ENCODE measurements at places on chromosomes 3 and 15.

- no peak for DNase-seq
These were observed 41.6 kb downstream of the PYDC2 start for GRCh38 chr3:191502583-191502982.

GRCh38 chr3:72044231-72044855 is 259.4 kb upstream of the PROK2 start:
- no peak for DNase-seq

DNA sequence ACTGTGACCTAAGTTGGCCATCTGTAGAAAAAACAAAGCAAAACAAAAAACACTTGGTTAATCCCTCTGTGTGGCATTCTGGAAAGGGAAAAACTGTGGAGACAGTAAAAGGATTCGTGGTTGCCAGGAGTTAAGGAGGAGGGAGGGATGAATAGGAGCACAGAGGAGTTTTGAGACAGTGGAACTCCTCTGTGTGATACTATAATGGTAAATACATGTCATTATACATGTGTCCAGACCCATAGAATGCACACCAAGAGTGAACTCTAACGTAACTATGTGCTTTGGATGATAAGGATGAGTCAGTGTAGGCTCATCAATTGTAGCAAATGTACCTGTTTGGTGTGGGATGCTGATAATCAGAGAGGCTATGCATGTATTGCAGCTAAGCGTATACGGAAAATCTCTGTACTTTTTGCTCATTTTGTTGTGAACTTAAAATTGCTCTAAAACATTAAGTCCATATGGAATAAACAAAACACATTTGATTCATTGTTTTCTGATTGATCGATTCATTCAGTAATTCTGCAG is 33.4 kb downstream of the RAP2B start:
- no peak for DNase-seq

DNA sequence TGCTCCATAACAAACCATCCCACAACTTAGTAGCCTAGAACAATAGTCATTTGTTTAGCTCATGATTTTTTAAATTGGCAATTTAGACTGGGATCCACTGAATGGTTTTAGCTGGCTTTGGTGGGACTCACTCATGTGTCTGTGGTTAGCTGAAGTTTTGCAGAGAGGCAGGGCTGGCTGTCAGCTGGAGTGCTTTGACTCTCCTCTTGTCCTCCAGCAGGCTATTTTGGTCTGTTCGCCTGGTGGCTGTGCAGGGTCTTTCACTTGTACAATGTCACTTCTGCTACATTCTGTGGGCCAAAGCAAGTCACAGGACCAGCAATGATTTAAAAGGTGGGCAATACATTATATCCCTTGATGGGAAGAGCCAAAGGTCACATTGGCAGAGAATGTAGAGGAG is 1146.5 kb downstream of the ROBO2 start:
- no peak for DNase-seq

- no peak for DNase-seq
These were observed 8.8 kb downstream of the OIP5 start for GRCh38 chr15:41323611-41324010.

- DNase-seq: no peak
These were observed 36.1 kb downstream of the FBXL2 start for GRCh38 chr3:33313331-33313730.

DNA sequence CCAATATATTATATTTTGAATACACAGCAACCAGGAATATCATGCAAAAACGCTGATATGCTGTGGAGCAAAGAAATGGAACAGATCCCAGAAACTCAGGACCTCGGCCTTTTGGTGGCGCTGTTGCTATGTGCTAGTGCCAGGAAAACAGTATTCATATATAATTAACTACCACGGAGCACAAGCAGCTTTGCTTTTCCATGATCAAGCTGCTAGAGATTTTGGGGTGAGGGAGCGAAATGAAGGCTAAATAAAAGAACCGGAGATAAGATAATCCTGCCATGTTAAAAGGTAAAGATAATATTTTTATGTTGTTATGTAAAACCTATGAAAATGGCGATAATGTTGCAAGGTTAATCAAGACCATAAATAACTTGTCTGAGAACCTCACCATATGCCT is 157.7 kb upstream of the FAM3D start:
- no peak for DNase-seq

- DNase-seq: no peak
These were observed at the start of gene C2CD4B for GRCh38 chr15:62165104-62165792. C2CD4B (minus strand) TSS chr15:62165285; CDS start chr15:62164984, 301 bp downstream.

DNA sequence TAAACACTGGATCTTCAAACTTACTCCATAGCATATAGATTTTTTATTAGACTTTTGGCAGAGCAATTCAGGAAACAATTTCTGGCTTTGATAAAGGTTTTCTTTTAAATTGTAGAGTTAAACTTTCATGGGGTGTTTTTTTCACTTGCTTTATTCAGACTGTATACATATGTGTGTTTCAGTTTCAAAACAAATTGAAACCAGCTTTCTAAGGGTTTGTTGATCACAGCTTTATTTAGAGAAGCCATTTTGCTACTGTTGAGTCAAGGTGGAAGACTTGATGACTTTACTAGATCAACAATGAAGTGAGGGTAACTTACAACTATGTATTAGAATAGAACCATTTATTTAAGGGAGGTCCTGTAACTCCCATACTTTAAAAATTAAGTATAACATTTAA is 6.2 kb downstream of the UBE2E1 start:
- no peak for DNase-seq

DNA sequence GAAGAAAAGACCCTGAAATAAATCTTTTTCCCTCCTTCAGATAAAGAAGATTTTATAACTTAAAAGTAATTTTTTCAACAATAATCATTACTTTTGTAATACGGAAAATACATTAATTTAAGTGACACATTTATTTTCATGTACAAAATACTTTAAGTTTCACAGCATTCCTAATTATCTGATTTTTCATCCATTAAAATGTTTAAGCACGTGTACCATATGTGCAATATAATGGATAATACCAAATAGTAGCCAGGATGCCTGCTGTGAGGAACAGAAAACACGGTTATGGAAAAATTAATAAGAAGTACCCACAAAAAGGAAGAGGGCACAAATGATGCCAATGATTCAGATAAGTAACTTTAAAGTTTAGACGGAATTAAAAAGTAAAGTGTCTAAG is 33.5 kb downstream of the ADAM10 start:
- DNase-seq: no peak

DNA sequence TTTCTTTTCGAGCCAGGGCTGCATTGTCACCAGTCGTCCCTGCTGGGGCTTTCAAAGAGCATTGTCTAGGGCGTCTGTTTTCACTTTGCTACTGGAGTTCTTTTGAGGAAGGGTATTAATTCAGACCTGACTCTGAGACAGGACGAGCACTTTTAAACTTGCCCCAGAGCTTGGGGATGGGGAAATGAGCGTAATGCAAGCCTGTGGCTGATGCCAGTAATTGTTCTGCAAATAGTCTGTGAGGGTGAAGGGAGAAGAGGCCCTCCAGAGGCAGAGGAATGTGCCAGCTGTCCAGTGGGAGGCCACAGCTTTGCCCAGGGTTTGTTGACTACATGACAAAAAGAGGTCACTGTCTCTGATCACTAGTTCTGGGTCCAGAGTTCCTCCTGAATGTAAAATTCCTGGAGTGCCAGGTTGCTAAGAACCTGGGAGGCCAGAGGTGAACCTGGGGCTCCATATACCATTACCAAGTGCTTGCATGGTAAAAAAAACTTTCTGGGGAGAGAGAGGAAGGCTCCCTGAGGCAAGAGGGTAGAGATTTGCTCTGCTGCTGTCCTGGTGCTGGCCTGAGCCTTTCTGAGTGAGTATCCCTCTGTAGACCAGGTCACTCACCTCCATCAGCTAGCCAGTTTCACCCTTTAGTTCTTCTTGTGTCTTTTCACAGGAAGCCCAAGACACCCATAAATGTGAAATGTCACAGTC is 14.8 kb downstream of the EEFSEC start:
- no peak for DNase-seq

DNA sequence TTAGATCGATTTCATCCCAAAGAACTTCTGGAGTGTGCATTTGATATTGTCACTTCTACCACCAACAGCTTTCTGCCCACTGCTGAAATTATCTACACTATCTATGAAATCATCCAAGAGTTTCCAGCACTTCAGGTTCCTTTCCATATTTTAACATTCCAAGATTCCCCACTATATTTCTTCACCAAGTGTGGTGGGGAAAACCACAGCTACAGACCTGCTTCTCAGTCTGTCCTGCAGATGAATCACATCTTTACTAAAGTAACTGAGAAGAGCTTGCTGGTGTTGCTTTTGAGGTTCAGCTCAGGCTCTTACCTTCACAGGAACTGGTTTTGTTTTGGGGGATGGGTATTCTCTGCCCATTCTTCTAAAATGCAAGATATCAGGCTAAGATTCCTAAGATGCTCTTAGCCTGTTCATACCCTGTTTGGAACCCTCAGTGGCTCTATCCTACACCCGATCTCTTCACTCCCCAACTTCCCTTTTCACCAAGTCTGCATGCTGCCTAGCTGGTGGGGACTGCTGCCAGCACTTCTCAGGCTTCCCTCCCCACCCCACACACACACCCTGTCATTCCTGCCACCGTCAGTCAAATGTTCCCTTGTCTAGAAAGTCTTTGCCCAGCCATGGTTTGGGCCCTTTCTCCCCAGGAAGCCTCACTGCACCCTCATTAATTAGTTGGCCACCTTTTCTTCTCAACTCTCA is 30.8 kb downstream of the SRP14 start:
- no peak for DNase-seq

DNA sequence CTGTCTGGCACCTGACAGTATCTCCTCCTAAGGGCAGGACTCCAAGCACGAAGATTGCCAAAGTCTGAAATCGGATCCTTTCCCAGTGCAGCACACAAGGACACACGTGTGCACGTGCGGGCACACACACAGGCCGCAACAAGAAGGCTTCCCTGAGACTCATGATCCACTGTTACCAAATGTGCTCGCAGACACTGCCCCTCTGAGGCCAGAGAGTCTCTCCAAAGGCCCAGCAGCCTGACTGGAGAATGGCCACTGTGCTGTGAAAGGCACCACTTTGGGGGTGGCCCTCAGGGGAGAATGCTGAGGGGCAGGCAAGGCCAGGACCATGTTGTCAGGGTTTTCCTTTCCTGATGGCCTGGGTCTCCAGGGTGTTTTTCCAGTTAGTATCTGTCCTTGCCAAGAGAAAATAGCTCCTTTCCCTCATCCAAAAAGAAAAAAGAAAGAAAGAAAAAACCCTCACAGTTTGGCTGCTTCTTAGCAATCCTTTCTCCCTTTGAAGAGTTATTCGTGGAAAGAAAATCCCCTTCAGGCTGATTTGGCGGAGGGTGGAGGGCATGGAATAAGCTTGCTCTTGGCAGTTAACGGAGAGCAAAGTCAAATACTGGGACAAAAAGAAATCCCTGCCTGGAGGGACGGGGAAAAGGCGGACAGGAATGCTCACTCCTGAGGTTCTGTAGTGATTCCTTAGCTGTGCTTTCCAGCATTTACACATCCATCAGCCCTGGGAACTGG is 112.2 kb upstream of the ETV5 start:
- DNase-seq: no peak

DNA sequence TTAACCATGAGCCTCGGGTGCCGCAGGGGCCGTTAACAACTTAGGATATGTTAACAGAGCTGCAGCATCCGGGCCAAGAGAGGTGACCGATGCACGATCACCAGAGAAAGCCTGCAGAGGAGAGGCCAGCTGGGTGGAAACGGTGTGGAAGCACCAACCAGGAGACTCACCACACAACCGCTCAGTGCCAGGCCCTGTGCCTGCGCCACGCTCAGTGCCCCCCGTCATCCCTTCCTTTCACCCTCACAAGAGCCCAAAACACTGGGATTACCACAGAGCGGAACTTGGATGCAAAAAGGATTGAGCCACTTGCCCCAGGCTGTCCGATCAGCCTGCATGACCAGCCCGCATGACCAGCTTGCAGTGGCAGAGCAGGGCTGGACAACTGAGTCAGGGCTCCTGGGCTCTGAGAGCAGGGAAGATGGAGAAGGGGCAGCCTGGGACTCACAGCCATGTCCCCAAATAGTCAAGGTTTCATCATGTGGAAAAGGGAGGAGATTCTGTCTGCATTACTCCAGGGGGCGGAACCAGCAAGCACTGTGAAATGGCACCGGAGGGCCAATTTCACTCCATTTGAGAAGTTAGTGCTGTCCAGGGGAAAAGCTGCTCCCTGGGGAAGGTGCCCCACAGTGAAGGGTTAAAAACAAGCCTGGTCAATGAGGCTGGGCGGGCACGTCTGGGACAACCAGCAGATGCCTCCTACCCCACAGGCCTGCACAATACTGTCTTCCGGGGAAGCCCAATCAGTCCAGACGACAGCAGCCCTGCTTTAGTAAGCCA is 156.8 kb downstream of the ATP10A start:
- DNase-seq: no peak
